ENCODE measurements at places on chromosomes 5 and 9.
A peak's percentile ranks its signal among the peaks of the same experiment; 100 is the strongest.

- peak; percentile 55 for DNase-seq
Measured at GRCh38 chr5:139847790-139848507, 52.3 kb downstream of the PSD2 start.

DNA sequence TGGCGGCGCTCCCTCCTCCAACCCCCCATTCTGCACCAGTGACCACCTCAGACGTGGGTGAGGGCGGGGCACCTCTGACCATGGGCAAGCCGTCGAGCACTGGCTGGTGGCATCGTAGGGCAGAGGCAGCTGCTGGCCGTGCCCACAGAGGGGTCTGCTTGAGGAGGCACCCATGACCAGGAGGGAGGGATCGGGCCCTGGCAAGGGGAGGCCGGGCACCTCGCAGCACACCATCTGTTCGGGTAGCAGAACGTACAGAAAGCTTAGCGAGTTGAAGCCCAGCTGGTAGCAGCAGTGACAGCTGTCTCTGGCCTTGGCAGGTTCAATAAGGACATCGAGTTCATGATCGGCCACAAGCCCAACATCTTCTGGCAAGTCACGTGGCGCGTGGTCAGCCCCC is 4.3 kb upstream of the SLC6A18 start:
- DNase-seq = no peak

DNA sequence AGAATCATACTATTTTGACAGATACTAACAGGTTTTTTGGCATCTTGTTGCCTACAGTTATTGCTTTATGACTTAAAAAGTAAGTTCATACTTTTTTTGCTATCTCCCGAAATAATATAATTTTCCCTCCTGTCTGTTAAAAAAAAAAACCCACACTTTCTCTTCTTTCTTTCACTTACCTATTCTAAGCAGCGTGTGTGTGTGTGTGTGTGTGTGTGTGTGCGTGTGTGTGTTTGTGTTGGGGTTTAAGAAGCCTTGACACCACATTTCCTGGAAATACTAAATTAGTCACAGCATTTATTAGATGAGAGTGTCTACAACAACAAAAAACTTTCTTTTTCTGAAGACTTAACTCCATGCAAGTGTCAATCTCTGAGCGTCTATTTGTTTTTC is 12.4 kb downstream of the TNFAIP8 start:
- no peak for DNase-seq

- DNase-seq = peak; percentile 65
Measured at GRCh38 chr9:19464764-19465585, 56.2 kb downstream of the ACER2 start.

- DNase-seq = peak; percentile 54
Measured at GRCh38 chr9:17810728-17811571, 232.1 kb downstream of the SH3GL2 start.

- DNase-seq = no peak
Measured at GRCh38 chr5:138837160-138837559, 38.0 kb downstream of the LRRTM2 start.

DNA sequence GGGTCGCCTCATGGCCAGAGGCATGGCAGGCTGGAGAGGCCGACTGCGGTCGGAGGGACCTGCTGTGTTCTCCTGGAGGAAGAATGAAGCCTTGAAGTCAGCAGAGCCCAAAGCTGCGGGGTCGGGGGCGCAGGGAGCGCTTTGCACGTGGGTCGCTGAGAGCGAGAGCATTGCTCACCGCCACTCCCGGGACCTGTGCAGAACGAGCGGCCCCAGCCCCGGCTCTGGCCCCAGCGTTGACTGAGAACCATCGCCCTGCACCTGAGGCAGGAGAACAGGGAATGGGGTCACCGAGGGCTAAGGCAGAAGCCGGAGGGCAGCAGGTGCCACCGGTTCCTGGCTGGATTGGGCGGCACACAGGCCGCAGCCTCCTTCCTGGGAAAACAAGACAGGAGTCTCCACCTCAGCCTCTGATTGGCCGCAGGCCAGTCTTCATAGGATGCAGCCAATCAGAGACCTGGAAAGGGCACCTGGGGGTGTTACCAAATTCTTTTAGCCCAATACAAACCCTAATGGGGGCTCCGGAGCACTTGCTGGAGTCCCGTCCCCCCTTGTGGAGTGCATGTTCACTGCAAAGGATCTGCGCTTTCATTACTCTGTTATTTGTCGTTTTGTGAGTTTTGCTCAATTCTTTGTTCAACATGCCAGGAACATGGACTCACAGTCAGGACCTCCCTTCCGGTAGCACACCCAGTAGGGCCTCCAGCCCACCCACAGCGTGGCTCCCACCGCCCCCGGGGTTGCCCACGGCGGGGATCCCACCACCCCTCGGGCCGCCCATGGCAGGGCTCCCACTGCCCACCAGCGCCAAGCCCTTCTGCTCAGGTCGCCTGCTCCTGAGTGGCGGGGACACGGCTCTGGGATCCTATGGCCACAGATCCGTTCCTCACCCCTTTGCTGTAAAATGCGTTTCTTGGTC is 24.7 kb upstream of the SLC6A19 start:
- no peak for DNase-seq

DNA sequence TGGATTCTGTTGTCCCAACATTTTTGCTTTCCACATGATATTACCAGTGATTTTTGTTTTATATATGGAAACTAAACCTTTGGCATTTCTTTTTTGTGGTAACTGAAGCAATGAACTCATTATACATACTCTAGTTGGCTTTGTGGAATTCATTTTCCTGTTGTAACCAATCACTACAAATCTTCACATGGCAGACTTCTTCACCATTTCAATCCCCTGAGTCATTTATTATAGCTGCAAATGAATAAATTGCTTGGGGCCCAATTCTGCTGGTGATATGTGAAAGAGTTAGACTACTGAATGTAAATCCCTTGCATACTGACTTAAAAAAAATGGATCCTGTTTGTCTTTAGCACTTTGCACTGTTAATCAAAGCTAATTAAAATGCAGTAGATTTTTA is 1709.6 kb upstream of the WWC1 start:
- no peak for DNase-seq

- no peak for DNase-seq
Measured at GRCh38 chr5:56183506-56183905, 49.6 kb downstream of the ANKRD55 start.

GRCh38 chr9:78303377-78304062 is 6.6 kb downstream of the PSAT1 start:
- DNase-seq = no peak

DNA sequence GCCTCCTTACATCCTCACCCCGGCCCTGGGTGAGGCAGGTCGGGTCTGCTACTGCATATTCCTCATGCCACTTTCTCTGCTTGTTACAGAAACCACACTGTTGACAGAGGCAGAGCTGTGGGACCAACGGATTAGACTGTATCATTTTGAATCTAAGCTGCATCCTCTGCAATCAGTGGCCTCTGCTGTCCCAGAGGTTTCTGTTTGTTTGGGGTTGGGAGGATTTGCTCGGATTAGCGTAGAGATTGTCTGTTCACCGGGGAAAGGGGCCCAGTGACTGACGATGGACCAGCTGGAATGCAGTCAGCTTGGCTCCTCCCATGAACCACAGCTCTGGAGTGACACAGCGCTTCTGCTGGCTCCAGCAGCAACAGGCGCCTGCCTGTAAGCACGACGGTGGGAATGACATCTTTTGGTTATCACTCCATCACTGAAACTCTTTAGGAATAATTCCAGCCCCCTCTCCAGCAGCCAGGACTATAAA is 37.3 kb upstream of the ADRA1B start:
- DNase-seq = peak; percentile 45

GRCh38 chr5:121164632-121165031 is 687.0 kb upstream of the FTMT start:
- no peak for DNase-seq

DNA sequence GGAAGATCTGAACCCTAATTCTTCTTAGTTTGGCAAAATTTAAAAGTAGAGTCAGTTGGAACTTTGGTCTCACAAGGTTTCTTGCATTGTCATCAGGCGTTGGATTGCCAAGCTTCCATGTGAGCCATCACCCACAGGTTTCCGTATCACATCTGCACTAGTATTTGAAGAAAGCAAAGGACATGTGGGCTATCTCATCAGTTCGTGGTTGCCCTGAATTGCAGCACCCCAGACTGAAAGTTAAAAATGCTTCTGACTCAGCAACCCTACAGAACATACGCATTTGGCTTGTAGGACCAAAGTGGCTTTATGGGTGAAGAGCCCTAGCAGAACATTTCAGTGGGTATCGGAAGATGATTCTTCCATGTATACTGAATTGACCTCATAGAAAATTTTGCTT is 358.0 kb downstream of the ENC1 start:
- no peak for DNase-seq

- no peak for DNase-seq
Measured at GRCh38 chr5:81115261-81115660, 117.9 kb upstream of the CKMT2 start.

- no peak for DNase-seq
Measured at GRCh38 chr5:137432376-137432775, 66.8 kb downstream of the SPOCK1 start.

DNA sequence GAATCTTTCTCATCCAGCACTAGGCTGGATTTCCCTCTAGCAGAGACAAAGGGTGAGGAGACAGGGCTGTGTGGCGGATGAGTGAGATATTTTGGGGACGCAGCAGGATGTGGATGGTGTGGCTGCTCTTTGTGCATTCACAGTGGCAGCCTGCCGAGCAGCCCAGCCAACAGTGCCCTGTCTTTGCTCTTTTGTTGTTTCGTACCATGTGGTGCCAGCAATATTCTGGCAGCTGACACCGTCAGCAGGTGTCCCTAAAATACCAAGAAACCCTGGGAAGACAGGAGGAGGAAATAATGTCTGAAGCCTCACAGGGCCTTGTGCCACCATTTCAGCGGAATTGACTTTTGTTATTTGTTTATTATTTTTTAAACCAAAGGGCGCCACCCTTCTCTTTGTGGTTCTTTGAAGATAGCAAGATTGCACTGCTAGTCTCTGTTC is 141.4 kb downstream of the CCDC192 start:
- DNase-seq = peak; percentile 68

GRCh38 chr5:116492776-116493175 is 81.8 kb downstream of the SEMA6A start:
- DNase-seq = no peak

- DNase-seq = no peak
Measured at GRCh38 chr5:102875721-102876123, 120.6 kb downstream of the PAM start.

DNA sequence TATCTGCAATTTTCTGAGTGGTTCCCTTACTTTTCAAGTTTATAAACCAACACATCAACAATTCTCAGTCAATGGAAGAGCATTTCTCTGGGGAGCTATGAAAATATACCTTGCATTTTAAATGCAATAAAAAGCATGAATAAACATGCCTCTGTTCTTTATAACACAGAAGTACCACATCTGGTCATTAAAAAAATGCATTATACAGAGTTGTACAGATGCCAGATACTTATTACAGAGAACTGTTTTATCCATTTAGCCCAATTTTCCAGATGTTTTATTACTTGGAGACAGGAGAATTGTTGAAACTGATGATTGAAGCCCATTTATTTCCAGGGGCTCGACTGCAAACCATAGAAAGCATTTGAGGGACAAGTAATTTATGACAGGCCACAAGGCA is 19.2 kb upstream of the HEXB start:
- no peak for DNase-seq

DNA sequence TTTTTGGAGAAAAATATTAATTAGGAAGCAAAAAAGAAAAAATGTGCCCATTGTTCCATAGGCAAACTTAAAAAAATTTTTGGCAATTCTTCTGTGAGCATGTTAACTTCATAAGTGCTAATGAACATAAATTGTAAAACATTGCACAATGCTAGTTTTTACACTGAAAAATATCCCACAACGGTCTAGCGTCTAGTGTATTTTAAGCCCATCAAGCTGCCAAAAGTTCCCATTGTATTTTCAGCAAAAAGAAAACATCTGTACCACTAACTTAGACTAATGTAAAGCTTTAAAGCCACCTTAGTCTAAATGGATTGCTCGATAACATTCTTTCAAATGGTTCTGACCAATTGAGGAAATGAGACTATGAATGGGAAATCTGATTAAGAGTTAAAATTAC is 2.8 kb downstream of the NR6A1 start:
- DNase-seq = no peak

DNA sequence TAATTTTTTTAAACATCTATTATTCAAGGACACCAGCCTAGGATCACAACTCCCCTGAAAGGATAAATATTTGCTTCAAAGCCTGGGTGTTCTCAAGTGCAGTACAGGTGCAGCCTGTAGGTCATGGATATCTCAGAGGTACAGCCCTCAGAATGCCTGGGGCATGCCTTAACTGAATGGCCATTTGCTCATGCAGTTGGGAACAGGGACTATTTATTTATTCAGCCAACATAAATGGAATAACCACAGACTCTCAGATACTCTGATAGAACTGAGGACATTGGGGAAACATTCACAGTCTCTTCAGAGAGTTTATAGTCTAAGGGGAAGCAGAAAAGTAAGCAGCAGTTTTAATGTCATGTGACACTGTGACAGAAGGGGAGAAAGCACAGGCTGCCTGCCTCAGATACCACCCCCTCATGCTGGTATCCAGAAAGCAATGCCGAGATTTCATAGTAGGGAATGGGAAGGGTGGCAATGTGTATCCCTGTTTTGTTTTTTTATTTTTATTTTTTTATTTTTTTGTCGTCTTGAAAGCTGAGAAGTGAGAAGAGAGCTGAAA is 112.6 kb downstream of the MACIR start:
- no peak for DNase-seq

- no peak for DNase-seq
Measured at GRCh38 chr5:53430618-53431252, 49.7 kb upstream of the FST start.

- no peak for DNase-seq
Measured at GRCh38 chr5:2017540-2018389, 135.0 kb upstream of the IRX4 start.

DNA sequence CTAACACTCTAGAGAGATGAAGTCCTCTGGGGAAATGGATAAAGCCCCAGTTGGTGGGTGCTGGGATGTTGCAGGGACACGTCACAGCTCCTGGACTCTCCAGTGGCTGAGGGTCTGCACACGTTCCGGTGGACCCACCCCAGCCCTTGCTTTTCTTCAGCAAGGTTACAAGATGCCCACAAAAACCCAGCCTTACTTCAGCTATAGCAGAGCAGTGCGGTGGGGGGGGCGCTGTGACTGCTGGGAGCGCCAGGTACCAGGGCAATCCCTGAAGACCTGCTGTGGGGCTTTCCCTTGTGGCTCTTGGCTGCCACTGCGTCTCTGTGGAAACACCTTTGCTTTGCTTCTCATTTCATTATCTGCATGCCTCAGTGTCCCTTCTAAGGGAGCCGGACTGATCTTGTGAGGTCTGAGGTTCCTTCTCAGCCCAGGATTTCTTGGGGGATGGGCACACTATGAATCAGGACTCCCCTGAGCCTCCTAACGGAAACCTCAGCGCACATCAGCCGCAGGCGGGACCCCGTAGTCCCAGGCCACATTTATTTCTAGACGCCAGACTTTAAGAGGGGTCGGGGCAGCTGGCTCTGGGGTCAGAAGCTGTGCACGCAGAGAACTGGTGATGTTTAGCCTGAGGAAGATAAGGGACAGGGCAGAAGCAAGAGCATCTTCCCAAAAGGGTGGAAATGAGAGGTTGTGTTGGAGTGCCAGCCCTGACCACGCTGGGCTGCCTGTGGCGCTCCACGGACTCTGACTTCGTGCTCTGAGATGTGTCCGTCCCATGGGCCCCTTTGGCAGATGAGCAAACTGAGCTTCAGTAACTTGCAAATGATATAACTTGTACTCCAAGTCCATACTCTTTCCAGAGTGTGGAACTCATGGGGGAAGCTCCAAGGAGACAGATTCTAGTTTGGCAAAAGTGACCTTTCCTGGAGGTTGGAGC is 106.8 kb downstream of the WNK2 start:
- DNase-seq = no peak
